ENCODE measurements at places on chromosomes 5 and 9.

GRCh38 chr9:136942112-136942880 lies 2.2 kb downstream of the FBXW5 start:
- no peak for DNase-seq

- DNase-seq = no peak
Measured at GRCh38 chr5:74232276-74232675, 408.3 kb downstream of the ENC1 start.

GRCh38 chr5:17665836-17666235 lies 31.6 kb downstream of the TAF11L14 start:
- no peak for DNase-seq

DNA sequence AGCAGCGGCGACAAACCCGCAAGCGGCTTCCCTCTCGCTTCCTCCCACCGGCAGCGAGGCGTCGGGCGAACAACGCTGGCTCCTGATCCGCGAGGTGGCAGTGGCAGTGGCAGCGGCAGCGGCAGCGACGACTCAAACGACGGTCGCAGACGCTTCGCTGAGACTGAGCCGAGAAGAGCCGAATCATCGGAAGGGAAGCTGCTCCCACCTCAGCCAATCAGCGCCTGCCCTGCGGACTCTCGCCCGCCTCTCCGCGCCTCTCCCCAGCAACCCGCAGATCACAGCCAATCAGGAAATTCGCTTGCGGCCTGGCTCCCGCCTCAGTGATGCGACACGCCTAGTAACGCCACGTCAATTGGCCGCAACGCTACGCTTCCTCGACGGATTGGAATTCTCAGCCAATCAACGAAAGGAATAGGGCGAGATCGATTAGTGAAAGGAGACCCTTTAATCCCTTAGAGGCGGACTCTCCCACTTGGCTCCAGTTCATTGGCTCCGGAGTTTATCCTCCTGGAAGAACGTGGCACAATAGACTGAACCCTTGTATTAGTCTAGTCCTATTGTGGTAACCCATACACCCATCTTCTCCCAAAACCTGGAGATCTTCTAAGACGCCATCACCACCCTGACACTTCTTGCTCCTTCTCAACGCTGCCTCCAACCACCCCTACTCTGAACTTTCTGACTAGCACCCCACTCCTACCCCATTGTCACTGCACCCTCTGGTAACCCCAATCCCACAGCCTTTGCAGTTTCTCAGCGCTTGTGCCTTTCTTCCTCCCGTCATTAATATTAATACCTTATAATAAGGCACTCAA lies at the start of gene VCP:
Gene VCP, minus strand, starts transcription at position 165 of the 818 bp plus-strand sequence. CDS start 272 bp downstream, outside the sequence.
- peak; percentile 99 for DNase-seq

DNA sequence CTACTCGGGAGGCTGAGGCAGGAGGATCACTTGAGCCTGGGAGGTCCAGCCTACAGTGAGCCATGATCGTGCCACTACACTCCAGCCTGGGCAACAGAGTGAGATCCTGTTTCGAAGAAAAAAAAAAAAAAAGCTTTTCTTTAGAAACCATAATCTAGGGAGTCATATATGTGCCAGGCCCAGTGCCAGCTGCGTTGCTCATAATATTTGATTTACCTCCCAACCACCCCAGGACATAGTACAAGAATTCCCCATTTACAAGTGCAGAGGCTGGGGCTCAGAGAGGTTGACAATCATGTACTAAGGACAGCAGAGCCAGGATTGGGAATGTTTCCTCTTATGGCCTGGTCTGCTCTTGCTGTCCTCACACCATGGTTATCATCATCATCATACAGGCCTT lies 25.1 kb upstream of the TRIM14 start:
- no peak for DNase-seq
